A673 (cell line): ENCODE measurements at places on chromosomes 3 and 15. TPM values are rescaled to one million over a fixed set of nuclear protein-coding genes. Genes with fewer than 3 reads are reported as not detected.
A peak's percentile ranks its signal among the peaks of the same experiment; 100 is the strongest.

BFSP2 gene
- not detected in 2 replicates for total RNA-seq

DNA sequence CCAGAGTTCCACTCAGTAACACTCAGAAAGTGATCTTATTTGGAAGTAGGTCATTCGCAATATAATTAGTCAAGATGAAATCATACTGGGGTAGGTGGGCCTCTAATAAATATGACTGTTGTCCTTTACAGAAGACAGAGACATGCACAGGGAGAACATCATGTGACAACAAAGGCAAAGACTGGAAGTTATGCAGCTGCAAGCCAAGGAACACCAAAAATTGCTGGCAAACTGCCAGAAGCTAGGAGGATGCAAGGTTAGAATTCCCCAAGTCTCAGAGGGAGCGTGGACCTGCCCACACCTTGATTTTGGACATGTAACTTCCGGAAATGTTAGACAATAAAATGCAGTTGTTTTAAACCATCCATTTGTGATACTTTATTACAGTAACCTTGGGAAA is 471.5 kb upstream of the AGTR1 start:
- DNase-seq: no peak

DNA sequence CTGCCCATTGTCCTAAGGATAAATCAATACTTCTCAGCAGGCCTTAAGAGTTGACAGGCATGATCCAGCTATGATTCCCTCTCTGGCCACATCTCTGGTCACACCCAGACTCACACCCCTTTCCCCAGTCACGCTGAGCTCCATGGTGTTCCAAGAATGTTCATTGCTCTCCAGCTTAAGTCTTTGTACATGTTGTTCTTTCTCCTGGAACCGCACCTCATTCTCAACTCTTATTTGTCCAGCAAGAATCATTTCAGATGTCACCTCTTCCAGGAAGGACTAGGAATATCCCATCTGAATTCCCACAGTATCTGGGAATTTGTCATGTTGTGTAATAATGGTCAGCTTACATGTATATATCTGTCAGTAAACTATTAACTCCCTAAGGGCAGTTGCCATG is 118.3 kb upstream of the GALNT15 start:
- no peak for DNase-seq

PLA2G4E gene
- not detected in 2 replicates for total RNA-seq

GRCh38 chr3:32583708-32584107 is 13.1 kb upstream of the DYNC1LI1 start:
- no peak for DNase-seq

GRCh38 chr15:56886363-56886931 is 32.0 kb upstream of the TCF12 start:
- no peak for DNase-seq

GRCh38 chr3:17672506-17672905 is 69.9 kb downstream of the TBC1D5 start:
- DNase-seq: peak; percentile 4

GRCh38 chr3:138461896-138462295 is 27.5 kb downstream of the ESYT3 start:
- DNase-seq: no peak

GRCh38 chr15:60949039-60949977 is 279.8 kb downstream of the RORA start:
- DNase-seq: no peak

GRCh38 chr3:186612721-186613636 is at the start of gene AHSG:
TSS of gene AHSG (plus strand) at chr3:186613060. CDS start at chr3:186613142, 82 bp downstream.
- DNase-seq: no peak

- no peak for DNase-seq
Measured at GRCh38 chr3:40211579-40211978, 97.9 kb upstream of the EIF1B start.

GRCh38 chr3:10025205-10026083 is 793 bp upstream of the FANCD2 start:
- DNase-seq: no peak

DNA sequence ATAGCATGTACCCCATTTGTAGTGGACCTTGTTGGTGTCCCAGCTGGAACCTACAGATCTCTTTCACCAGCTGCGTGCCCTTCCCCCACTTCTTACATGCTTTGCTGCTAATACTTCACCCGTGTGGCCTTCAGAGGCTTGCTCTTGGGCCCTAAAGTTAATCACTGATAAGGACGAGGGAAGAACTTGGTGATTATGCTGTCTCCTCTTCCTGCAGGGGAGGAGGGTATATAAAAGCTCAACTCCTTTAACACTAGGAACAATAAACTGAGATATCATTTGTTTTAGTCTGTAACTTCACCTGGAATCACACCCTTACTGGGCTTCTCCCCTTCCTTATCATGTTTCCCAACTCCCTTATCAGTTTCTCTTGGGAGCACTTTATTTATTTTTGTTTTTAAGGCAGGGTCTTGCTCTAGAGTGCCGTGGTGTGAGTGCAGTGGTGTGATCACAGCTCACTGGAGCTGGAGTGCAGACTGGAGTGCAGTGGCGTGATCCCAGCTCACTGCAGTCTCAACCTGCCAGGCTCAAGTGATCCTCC is 43.2 kb upstream of the PIK3R4 start:
- DNase-seq: no peak

GRCh38 chr15:29682781-29683180 is 139.5 kb downstream of the TJP1 start:
- DNase-seq: no peak

STAC gene
- total RNA-seq: 1.9 and 2.0 TPM in 2 replicates

DNA sequence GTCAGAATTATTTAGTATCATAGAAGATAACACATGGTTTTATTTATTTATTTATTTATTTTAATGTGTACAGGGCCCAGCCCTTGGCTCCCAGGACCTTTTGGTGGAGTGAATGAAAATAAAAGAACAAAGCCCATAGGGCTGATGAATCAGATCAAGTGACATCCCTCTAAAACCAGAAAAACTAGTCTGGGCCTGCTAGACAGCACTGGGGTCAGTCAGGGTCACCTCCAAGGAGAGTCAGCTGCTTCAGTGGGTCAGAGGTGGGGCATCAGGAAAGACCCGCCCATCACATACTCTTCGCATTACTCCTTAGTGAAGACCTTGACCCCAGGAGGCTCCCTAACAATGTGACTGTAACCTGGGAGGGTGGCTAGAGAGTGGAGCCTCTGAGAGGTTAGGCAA is 12.8 kb downstream of the PPCDC start:
- no peak for DNase-seq

DNA sequence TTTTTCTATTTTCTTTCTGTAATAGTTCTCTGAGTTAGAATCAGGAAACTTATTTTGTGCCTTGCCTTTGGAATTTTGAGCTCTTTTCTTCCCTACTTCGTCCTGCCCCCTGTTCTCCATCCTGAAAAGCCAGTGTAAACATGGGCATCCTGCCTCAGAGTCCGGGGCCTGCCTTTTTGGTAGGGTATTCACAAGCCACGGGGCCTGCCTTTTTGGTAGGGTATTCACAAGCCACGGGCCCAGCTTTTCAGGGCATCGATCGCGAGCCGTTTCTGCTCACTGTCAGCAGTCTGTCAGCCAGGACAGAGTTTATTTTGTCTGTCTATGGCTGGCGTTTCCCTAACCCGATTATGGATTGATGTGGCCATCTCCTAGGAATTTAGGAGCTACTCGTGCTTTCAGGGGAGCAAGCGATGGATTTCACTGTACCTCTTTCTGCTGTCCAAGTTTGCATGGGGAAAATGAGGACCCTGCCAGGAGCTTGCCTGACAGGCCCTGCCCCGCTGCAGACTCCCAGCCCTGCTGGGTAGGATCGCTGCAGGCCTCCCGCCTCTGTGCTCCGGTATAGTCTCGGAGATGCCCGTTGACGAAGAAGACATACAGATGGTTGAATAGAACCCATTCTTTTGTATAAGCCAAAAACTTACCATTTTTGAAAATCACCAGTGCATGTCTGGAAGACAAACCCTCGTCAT is 12.8 kb downstream of the SYNM start:
- no peak for DNase-seq

GRCh38 chr3:53489386-53489785 is 5.0 kb upstream of the CACNA1D start:
- no peak for DNase-seq

DNA sequence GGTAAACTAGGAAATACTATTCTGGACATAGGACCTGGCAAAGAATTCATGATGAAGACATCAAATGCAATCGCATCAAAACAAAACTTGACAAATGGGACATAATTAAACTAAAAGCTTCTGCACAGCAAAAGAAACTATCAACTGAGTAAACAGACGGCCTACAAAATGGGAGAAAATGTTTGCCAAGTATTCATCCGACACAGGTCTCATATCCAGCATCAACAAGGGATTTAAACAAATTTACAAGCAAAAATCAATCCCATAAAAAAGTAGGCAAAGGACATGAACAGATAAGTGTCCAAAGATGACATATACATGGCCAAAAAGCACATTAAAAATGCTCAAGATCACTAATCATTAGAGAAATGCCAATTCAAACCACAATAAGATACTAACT is 1088.9 kb downstream of the NAALADL2 start:
- DNase-seq: no peak

BRPF1 gene
- 30.7 and 32.0 TPM in 2 replicates for total RNA-seq

CPLX3 gene
- total RNA-seq: 0.17 and 0.28 TPM in 2 replicates
